Effector CD8-positive, alpha-beta T cell (primary cell): ENCODE measurements at places on chromosomes 7 and 10.

DNA sequence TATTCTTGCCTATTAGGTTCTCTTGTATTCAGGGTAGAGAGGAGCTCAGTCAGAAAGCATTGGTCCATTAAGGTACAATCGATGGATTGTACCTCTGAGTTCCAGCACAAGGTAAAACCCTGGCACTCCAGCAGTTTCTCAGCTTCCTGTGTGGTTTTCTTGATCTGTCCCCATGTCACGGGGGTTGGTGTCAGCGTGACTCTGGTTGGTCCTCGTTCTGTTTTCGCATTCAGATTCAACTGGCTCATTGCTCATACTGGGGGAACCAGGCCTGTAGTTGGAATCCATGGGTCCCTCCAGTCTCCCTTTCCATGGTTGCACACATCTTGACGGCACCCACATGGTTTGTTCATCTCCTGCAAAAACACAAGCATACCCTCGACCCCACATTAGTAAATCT is 32.7 kb upstream of the RASGEF1A start:
- no peak for DNase-seq

- no peak for DNase-seq
These were observed 4.7 kb upstream of the CYP17A1 start for GRCh38 chr10:102841827-102842345.

DNA sequence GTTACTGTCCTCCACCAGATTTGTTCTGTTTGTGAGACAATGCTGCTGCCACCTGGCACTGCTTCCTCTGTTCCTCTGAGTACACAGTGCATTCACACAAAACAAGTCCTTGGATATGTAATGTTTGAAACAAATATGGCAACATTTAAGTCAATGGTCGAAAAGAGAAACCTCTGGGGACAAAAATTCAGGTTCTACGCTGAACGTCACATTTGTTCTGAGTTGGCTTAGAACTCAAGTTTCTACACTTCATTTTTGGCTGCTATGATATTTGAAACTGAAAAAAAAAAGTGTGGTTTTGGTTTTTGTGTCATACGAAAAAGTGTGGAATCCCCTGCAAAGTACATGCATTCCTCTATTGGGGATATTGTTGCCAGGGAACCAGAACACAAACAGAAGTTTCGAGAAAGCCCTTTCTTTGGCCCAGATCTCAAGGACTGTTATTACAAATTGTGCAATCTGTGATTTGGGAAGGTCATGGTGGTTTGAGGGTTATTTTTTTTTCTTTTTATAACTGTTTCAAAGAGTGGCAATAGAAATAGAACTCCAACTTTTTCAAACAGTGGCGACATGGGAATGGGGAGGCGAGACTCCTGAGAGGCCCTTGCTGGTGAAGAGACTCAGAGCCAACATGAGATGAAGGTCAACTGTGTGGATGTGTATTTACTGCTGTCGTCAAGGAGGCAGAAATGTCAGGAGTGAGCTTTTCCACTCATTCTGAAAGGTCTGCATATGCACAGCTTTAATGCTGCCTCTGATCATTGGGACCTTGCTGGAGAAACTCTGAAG is 127.5 kb downstream of the CUBN start:
- no peak for DNase-seq

GRCh38 chr10:11539191-11539868 is 72.1 kb downstream of the USP6NL start:
- no peak for DNase-seq

- no peak for DNase-seq
These were observed 51.5 kb downstream of the RBM17 start for GRCh38 chr10:6140141-6140841.

GRCh38 chr7:49714182-49714581 is 59.3 kb upstream of the VWC2 start:
- DNase-seq = no peak

DNA sequence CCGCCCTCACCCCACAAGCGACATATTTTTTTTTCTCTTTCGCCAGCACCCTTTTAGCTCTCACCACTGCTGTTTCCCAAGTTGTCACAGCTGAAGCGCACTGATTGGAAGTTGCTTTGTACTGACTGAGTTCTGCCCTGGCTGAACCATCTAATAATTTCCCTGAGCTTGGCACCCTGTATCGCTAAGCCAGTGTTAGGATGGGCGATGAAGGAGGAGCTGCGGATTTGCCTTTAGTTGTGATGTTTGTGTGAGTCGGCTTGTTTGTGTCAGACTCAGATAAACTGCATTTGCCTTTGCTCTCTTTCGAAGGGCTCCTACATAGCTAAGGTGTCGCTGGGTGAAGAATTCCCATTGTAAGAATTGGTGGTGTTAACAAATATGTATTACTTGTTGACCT is 1.3 kb upstream of the ATXN7L1 start:
- DNase-seq = no peak

- no peak for DNase-seq
These were observed 49.7 kb downstream of the ADCY1 start for GRCh38 chr7:45623740-45624391.

- DNase-seq = no peak
These were observed 15.5 kb downstream of the DENND10 start for GRCh38 chr10:119119400-119119799.
